ENCODE measurements at places on chromosomes 2 and 18. TPM values are rescaled to one million over a fixed set of nuclear protein-coding genes. Genes with fewer than 3 reads are reported as not detected.

ERICH2 gene
- total RNA-seq: 36.5 TPM

GRCh38 chr2:218378053-218378452 is 4.0 kb upstream of the SLC11A1 start:
- no peak for DNase-seq

DNA sequence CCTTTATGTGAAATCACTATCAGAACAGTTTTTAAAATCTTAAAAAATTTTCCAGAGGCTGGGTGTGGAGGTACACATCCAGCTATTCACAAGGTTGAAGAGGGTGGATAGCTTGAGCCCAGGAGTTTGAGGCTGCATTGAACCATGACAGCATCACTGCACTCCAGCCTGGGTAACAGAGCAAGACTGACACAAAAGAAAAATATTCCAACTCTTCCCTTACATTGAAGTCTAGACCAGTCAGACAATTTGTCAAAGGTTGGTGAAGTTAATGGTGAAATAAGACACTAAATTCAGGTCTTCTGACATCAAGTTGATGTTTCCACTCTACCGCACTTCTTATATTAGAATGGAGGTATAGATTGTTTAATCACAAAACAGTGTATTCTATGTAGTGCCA is 52.8 kb downstream of the HYCC2 start:
- no peak for DNase-seq

SPR gene
- total RNA-seq: 21.7 TPM

DNA sequence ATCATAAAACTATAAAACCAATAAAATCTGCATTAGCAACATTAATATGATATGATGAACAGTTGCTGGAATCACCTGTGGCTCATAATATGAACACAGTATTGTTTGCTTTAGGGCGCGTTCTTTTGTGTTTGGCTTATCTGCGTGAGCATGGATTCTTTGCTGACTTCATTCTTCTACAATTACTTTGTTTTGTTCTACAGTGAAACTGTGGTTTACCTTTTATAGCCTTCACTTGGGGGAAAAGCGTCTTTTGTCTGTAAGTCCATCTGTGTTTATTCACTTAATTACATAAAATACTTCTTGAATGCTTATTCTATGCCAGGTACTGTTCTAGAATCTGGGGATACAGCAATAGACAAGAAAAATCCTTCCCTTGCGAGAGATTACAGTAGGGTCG is 74.0 kb upstream of the SEC11C start:
- no peak for DNase-seq

DNA sequence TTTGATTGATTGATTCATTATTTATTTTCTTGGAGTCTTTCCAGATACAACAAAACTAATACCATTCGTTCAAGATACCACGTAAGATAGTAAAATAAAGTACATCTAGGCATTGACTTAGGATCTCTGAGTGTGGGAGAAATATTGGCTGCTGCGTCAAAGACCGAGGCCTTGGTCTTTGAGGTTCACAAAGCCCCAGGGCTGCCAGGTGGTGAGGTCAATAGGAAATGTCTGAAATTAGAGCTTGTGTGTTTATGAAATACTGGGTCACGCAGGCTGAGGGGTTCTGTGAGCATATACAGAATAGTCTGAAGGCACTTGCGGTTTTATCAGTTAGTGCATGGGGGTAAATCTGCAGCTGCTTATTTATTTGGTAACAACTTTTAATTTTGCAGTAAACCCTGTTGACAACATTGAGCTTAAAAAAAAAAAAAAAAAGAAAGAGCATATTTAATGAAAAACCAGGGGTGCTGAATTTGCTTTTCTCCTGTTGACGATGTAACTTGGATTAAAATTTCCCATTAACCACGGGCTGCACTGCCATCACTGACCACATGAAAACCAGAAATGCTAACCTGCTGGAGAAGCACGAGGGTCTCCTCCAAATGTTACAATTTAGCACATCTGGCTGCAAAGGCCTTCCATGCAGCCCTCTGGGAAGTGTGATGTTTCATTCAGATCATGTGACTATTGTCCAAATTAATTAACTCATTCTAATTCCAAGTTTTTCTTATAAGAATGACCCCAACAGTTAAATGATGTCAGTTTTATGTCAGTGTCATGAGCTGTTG is 27.1 kb upstream of the SERPINB12 start:
- DNase-seq: no peak

VWA3B gene
- 81.6 TPM for total RNA-seq

DNA sequence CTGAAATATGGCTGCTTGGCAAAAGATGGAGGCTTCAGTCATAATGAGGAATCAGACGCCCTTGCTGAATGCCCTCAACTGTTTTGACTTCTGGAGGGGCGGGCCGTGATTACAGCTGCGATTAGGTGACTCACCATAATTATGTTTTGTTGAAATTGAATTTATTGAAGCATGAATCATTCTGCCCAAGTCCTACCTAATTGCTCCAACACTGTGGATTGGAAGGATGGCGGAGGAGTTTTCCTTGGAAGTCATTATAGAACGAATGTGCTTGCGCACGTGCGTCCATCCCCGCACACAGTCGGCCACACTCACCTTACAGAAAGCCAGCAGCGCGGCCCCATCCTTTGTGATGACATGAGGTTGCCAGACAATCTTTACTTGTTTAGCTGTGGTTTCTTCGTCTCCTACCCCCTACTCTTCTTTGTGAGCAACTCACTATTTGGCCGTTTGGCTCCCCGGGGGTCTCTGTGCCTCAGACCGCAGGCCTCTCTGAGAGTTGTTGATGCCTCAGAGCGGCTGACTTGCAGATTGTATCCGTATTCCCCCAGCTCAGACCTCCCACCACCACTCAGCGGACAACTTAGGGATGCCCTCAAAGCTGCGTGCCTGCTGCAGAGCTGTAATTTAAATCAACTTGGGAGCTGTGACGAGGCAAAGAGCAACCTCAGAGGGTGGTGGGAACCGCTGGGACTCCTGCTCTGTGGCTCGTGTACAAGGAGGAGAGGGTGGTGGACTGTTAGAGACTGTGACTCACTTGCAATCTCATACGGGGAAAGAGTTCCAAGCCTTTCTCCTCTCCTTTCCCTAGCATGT is 513.4 kb downstream of the TNS1 start:
- DNase-seq: peak; percentile 20

DNA sequence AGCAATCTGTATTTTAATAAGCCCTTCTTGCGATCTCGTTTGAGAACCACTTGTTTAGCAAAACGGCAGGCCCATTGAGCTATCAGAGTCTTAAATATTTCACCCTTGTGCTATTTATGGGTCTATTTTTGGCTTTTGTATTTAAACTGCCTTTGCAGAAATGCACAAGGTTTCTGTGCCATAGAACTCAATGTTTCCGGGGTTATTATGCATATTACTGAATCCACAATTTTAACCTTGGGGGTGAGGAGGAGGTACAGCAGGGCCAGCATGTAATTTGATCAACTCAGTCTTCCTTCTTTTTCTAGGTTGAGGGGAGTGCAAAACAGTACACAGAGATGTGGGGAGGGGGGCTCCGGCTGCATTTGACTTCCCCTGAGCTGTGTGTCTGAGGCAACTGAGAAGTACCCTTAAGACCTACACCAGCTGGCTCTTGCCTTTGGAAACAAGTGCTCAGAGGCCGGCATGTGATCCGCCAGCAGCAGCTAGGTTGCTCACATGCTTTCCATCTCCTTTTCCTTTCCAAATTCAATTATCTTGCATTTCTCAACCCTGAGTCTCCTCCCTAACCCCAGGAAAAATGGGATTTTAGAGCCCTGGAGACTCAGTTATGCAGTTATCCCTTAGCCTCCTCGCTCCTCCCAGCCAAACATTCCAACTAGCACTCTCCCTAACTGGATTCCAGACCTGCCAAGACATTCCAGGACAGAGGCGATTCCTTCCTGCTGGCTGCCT is 103.0 kb downstream of the HNRNPLL start:
- peak; percentile 63 for DNase-seq

SLC14A1 gene
- 0.50 TPM for total RNA-seq

- DNase-seq: no peak
Observed at GRCh38 chr18:69941183-69941582, 6.5 kb downstream of the CD226 start.

- DNase-seq: no peak
Observed at GRCh38 chr2:195505701-195506100, 151.3 kb upstream of the SLC39A10 start.

GRCh38 chr2:30285758-30286157 is 54.4 kb downstream of the LBH start:
- no peak for DNase-seq

GRCh38 chr18:22056950-22057349 is 112.4 kb upstream of the GATA6 start:
- DNase-seq: no peak

- DNase-seq: no peak
Observed at GRCh38 chr2:127661949-127662510, 13.3 kb downstream of the LIMS2 start.

Measured in testis (tissue), 5 donors.